ENCODE measurements at places on chromosomes 13 and 19. TPM values are rescaled to one million over a fixed set of nuclear protein-coding genes. Genes with fewer than 3 reads are reported as not detected.

The SETDB2 gene
- total RNA-seq, result 2.4 TPM

The ZNF571 gene
- total RNA-seq, result 1.3 TPM

The SLAIN1 gene
- 0.38 TPM for total RNA-seq

The METTL21C gene
- total RNA-seq, result not detected

The ZNF563 gene
- not detected for total RNA-seq

The ZSCAN4 gene
- total RNA-seq, result not detected

The ACTL9 gene
- not detected for total RNA-seq

The ZNF99 gene
- total RNA-seq, result not detected

All from A549 treated with CORT108297 at 1 μM for 4 hours (cell line).